ENCODE measurements at places on chromosomes 6 and 20.
A peak's percentile ranks its signal among the peaks of the same experiment; 100 is the strongest.

- DNase-seq, result no peak
These were observed 599.4 kb upstream of the CITED2 start for GRCh38 chr6:139973669-139974344.

DNA sequence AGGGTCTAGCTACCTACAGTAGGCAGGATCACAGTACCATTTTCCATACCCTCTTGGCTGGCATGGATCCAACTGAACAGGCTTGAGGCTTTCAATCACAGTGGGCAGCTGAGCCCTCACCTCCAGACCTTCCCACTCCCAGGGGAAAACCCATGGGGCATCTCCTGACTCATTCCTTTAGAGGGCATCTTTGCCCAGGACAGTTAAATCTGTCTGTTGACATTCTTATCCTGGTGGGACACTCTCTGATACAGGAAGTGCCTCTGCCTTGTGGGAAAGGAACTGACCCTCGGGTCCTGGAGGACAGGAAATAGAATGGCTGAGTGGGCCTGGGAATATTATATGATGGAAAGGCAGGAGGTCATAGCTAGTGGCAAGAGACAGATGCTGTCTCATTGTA, 10.2 kb upstream of the EPB41L1 start:
- DNase-seq, result no peak

GRCh38 chr6:13163161-13163944, 165.0 kb downstream of the TBC1D7 start:
- DNase-seq, result no peak

GRCh38 chr6:35737413-35738211, 780 bp downstream of the ARMC12 start:
- DNase-seq, result no peak

- no peak for DNase-seq
These were observed 85.6 kb upstream of the PTPRK start for GRCh38 chr6:128605961-128606360.

- peak; percentile 91 for DNase-seq
These were observed 98.8 kb downstream of the ASXL1 start for GRCh38 chr20:32456869-32457478.

GRCh38 chr20:35134472-35134871, 12.7 kb downstream of the EDEM2 start:
- DNase-seq, result no peak

DNA sequence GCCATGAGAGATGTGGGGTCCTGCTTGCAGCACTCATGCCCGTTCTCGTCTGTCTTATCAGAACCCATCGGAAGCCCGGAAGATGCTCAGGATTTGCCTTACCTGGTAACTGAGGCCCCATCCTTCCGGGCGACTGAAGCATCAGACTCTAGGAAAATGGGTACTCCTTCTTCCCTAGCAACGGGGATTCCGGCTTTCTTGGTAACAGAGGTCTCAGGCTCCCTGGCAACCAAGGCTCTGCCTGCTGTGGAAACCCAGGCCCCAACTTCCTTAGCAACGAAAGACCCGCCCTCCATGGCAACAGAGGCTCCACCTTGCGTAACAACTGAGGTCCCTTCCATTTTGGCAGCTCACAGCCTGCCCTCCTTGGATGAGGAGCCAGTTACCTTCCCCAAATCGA, 8.3 kb downstream of the PI16 start:
- DNase-seq, result peak; percentile 89

DNA sequence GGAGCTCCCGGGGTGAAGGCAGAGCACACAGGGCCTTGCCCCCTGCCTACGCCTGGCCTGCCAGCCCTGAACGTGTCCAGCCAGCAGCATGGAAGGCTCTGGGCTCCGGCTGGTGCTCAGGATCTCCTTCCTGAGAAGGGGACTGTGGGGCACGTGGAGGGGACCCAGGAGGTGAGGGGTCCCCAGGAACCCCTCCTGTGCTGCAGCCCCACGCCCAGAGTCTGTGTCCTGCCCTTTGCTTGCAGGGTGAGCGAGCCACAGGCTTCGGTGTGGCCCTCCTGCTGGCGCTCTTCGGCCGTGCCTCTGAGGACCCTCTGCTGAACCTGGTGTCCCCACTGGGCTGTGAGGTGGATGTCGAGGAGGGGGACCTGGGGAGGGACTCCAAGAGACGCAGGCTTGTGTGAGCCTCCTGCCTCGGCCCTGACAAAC, 22.3 kb downstream of the NPEPL1 start:
- no peak for DNase-seq

DNA sequence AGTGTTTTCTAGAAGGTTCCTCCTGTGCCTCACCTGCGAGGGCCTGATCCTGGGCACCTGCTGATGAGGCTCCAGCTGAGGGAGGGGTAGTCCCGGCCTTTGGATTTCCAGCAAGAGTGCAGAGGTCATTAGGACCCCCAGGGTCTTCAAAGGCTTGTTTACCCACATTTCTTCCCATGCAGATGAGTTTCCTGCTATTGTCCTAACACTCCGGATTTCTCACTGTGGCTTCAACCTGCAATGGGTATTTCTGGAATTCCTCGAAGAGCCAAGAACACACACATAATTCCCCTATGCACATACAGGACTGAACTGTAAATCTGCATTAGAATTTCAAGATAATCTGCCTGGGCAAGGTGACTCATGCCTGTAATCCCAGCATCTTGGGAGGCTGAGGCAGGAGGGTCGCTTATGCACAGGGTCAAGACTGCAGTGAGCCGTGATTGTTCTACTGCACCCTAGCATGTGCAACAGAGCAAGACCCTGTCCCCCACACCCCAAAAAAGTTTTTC, 53.9 kb downstream of the ADNP start:
- no peak for DNase-seq

DNA sequence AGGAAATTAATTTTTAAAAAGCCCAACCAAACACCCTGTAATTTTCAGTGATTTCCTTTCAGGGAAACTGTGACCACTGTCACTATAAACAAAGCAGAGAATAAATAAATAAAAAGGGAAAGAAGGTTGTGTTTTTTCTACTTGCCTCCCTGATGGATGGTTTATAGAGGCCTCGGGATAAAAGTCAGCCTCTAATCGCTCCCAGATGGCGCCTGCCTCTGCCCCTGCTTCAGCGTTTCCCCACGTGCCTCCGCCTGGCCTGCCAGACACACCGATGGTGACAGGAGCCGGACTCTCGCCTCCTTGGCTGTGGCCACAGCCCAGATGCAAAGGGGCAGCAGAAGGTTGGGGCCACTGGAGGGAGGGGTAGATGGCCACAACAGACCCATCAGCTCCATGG, 327.7 kb downstream of the CDC5L start:
- DNase-seq, result no peak

GRCh38 chr20:55586610-55587009, 418.7 kb downstream of the CBLN4 start:
- peak; percentile 27 for DNase-seq

- DNase-seq, result no peak
These were observed 100.0 kb downstream of the CRYBG1 start for GRCh38 chr6:106460481-106460880.

- no peak for DNase-seq
These were observed 123.5 kb downstream of the ADGRB3 start for GRCh38 chr6:68758559-68758958.

GRCh38 chr6:38485488-38485887, 154.2 kb downstream of the BTBD9 start:
- DNase-seq, result no peak

DNA sequence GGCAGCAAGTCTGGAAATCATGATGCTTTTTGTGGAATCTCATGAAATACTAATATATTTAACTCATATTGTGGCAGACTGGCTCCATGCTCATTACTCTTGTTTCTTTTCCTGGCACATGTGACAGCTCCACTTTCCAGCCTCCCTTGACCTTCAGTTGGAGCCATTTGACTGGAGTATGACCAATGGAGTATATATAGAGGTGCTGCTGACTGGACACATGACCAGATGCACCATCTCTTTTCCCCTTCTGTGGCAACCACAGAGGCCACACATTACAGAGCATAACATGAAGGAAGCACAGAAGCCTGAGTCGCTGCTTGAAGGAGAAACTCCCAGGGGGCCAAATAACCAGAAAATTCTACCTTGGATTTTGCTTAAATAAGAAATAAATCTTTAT, 77.4 kb downstream of the MKKS start:
- no peak for DNase-seq

GRCh38 chr6:148069256-148069655, 273.4 kb upstream of the SASH1 start:
- no peak for DNase-seq

DNA sequence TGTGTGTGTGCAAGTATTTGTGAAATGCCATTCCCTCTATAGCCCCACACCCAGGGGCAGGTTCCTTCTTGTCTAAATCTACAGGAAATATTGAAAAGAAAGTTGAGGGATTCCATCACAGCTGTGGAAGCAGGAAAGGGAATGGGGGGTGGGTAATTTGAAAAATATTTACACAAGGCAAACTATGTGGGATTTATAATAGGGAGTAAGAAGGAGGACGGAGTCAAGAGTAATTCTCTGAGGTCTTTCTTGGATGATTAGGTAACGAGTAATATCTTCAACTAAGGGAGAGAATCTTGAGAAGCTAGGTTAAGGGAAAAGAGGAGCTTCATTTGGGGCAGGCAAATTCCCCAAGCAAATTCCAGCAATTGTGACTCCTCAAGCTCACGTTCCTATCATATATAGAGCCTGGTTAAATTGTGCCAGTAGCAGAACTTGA, 113.5 kb upstream of the SGK1 start:
- no peak for DNase-seq

GRCh38 chr6:74356391-74356790, 660.4 kb downstream of the CD109 start:
- DNase-seq, result no peak

- DNase-seq, result no peak
These were observed 103.1 kb downstream of the SULF2 start for GRCh38 chr20:47682028-47682783.

DNA sequence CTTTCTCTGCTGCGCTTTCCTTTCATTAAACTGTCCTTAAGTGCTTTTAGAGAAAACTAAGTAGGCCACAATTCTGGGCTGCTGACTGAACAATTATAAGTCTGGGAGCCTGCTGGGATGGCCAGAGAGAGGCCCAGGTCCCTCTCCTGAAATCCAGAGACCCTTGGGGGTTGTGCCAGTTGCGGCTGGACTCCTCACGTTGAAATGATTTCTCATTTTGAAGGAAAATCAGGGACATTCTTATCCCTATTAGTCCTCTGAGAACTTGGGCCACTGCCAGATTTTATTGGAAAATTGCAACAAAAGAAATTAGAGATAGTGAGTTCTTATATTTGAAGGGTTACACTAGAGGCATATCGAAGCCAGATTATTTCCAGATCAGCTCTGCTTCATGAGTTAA, 145.1 kb downstream of the CLIC5 start:
- DNase-seq, result no peak

- no peak for DNase-seq
These were observed 2.4 kb upstream of the PKHD1 start for GRCh38 chr6:52089758-52090348.

- DNase-seq, result no peak
These were observed 23.6 kb downstream of the PRKN start for GRCh38 chr6:162704001-162704400.

DNA sequence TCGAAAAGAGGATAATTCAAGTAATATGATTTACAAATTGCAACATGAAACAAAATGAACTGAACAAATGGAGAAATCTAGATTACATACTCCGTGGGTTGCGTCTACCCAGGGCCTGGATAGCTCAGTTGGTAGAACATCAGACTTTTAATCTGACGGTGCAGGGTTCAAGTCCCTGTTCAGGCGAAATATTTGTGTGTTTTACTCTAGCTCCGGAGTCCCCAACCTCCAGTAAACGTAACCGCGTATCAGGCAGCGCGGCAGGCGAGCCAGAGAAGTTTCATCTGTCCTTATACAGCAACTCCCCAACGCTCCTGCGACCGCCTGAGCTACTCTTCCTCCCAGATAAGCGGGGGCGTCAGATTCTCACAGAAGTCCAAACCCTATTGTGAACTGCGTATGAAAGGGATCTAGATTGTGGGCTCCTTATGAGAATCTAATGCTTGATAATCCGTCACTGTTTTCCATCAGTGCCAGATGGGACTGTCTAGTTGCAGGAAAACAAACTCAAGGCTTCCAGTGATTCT, 176.1 kb downstream of the TRIM27 start:
- DNase-seq, result peak; percentile 78

DNA sequence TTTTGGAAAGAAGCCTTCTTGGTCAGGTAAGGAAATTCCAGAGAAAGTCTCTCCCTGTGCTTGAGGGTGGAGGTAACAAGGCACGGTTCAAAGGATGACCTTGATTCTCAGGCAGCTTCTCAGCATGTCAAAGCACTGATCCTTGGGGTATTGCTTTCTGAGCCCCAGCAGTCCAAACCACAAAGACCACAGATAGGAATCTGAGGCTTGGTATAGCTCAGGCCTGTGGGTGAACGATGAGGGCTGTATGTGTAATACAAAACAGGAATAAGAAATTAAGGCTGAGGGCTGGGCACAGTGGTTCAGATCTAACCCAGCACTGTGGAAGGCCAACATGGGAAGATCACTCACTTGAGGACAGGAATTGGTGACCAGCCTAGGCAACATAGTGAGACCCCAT, 70.2 kb upstream of the SLC22A1 start:
- no peak for DNase-seq

GRCh38 chr20:58469616-58470015, 45.6 kb downstream of the APCDD1L start:
- DNase-seq, result no peak

DNA sequence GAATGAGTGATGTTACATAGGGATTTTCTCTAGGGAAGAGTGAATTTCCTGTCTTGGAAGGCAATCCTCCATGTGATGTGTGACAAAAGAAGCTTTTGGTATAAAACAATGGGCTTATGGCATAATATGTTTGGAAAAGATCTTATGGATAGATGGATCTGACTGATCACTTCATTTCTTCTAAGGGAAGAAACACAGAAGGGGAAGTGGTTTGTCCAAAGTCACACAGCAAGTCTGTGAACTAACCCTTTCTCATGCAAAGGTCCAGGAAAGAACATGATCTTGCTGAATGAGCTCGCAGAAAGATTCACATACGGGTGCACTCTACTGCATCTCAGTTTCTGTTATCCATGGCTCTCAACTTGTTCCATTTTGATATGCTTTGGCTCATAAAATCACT, 575.9 kb upstream of the JAG1 start:
- DNase-seq, result no peak

DNA sequence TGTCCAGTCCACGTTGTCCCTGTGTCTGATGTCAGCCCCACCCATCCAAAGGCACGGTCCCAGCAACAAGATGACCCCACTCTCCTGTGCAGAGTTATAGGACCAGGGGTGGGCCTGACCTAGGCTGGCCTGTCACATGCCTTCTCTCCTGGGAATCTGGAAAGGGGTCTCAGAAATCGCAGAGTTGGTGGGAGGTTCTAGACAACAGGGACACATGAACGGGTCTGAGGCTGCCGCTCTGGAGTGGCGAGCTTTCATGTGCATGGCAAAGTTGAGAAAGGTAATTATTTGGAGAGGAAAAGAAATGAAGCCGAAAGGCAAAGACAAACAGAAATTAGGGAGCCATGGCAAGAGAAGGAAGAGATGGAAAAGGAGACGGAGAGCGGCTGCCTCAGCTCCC, 29.5 kb downstream of the BFSP1 start:
- no peak for DNase-seq

DNA sequence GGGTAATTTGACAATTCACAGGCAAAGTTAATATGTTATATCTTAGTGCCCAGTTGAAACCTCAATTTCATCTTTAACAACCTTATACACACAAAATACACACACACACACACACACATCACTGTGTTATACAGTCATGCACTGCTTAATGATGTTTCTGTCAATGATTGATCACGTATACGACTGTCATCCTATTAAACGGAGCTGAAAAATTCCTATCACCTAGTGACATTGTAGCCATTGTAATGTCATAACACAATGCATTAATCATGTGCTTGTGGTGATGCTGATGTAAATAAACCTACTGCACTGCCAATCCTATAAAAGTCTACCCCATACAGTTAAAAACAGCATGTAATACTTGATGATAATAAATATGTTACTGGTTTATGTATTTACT, 64.8 kb upstream of the HLA-E start:
- no peak for DNase-seq

All from neural progenitor cell (in vitro differentiated cells).